ENCODE measurements at places on chromosomes 2 and 18.

DNA sequence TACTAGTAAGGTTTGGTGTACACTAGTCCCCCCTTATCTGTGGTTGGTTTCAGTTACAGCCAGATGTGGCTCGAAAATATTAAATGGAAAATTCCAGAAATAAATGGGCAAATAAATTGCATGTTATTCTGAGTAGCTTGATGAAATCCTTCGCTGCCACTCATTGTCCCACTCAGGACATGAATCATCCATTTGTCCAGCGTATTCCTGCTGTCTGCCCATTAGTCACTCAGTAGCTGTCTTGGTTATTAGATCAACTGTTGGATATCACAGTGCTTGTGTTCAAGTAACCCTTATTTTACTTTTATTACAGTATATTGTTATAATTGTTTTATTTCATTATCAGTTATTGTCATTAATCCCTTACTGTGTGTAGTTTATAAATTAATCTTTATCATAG lies 21.7 kb downstream of the ZDBF2 start:
- no peak for DNase-seq

DNA sequence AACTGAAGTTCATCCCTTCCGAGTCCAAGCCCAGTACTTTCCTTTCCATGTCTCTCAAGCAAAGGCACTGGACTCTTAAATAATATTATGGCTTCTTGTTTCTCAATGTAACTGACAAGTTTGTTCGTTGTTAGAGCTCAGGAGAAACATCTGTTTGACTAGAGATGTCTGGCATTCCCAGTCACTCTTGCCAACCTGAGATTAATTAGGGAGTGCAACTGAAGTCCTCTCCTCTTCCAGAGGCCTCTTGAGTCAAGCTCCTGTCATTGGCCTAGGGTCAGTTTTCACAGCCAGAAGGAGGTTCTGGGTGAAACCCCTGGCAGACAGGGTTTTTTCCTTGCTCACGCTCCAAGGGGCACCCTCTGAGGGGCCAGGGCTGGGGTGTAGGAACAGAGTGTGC lies 196.1 kb downstream of the AGPS start:
- DNase-seq = no peak

GRCh38 chr2:130258356-130258755 lies 60.1 kb upstream of the TUBA3E start:
- no peak for DNase-seq

- no peak for DNase-seq
Observed at GRCh38 chr2:218030409-218031195, 27.8 kb upstream of the TNS1 start.
